ENCODE measurements at places on chromosomes 6 and 20. TPM values are rescaled to one million over a fixed set of nuclear protein-coding genes. Genes with fewer than 3 reads are reported as not detected.

IL17F gene
- total RNA-seq: not detected

TXLNB gene
- 0.07 TPM for total RNA-seq

PBX2 gene
- 263 TPM for total RNA-seq

KHDC1L gene
- not detected for total RNA-seq

DNA sequence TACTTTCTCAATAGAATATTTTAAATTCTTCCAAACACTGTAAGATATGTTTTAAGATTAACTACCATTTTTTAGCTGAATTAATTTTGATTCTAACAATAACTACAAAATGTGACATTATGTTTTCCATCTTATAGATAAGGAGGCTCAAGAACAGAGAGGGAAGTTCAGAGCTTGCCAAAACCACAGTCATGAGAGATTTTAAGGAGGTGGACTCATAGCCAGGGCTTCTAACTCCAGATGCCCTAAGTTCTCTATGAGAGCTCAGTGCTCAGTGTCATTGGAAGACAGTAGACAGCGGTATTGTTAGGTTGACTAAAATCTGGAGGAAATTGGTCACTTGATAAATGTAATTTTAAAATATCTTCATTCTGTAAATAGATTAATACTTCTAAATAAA is 144.2 kb downstream of the PACRG start:
- DNase-seq: no peak

DNA sequence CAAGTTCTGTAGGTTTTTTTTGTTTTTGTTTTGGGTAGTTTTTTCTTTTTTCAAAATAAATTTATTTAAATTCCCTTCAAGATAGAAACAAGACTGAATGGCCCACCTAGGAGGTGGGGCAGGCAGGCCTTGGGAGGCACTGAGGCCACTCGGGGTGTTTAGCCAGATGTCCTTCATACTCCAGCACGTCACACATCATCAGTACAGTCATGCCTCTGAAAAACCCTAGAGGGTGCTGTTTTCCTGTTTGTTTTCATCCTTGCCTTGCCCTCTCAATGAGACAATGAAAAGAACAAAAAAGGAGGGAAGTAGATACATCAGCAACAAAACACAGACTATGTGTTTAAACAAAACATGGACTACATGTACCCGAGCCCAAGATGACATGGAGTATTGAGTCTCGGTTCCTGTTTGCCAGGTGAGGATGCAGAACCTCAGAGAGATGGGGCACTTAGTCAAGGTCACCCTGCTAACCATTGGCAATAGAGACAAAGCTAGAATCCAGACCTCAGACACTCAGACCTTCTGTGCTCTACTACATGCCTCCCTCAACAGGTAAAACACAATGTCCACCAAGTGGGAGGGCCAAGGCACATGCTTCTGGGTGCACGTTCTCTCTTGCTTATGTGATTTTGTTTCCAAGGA is 26.8 kb upstream of the CLIC5 start:
- DNase-seq: peak; percentile 64

DNA sequence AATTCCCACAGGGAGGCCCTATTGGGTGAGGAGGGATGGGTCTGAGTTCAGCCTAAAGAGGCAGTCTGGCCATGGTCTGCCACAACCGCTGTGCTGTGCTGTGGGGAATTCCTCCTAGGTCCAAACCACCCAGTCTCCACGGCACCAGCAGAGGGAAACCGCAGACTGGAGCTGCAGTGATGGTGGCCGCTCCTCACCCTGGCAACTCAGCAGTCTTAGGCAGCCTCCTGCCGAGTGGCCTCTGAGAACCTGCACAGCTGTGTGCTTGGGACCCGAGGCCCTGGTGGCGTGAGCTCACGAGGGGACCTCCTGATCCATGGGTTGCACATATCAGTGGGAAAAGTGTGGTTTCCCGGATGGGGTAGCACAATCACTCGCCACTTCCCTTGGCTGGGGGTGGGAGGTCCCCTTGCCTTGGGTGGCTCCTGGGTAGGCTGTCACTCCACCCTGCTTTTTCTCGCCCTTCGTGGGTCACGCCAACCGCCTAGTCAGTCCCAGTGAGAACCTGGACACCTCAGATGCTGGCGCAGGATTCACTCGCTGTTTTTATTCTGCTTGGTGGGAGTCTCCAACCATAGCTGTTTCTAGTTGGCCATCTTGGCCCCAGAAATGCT is 242.2 kb downstream of the CDH26 start:
- no peak for DNase-seq

GRCh38 chr20:46148313-46149208 is 30.4 kb downstream of the CD40 start:
- no peak for DNase-seq

GRCh38 chr6:11364971-11365397 is 132.5 kb upstream of the NEDD9 start:
- peak; percentile 9 for DNase-seq

All from endodermal cell (in vitro differentiated cells).